Putamen (tissue), 1 donor: ENCODE measurements at places on chromosomes 2 and 18.
A peak's percentile ranks its signal among the peaks of the same experiment; 100 is the strongest.

GRCh38 chr2:48210189-48210588 is 303.9 kb upstream of the FBXO11 start:
- no peak for DNase-seq

GRCh38 chr18:51621864-51622160 is 424.3 kb upstream of the MEX3C start:
- DNase-seq, result no peak

DNA sequence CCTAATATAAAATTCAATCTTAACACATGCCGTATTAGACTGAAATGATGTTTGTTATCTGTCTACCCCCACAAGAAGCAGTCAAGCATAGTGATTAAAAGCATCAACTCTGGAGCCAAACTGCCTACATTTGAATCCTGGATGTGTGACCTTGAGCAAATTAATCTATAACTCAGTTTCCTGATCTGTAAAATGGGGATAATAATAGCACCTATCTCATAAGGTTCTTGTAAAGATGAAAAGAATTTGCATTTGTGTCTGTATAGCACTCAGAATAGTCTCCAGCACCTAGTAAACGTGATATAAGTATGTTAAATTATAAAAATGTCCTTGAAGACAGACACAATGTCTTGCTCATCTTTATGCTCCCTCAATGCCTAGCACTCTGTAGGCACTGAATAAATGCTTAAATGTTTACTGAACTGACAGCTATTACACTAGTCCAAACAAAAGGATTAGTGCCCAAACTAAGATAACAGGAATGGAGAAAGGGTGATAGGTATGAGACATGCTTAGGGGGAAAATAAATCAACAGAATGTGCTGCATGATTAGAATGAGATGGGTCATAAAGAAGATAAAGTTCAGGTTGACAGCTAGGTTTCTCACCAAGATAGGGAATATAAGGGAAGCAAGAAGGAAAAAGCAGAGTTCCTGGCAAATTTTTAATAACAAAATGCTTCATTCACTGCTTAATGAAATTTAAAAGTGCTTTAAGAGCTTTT is 180.6 kb downstream of the ATAD2B start:
- DNase-seq, result no peak

GRCh38 chr2:240462073-240462706 is 26.7 kb downstream of the GPC1 start:
- DNase-seq, result no peak

- no peak for DNase-seq
Observed at GRCh38 chr2:20467789-20468548, 21.1 kb downstream of the RHOB start.

- DNase-seq, result no peak
Observed at GRCh38 chr2:151721161-151721560, 13.1 kb downstream of the NEB start.

DNA sequence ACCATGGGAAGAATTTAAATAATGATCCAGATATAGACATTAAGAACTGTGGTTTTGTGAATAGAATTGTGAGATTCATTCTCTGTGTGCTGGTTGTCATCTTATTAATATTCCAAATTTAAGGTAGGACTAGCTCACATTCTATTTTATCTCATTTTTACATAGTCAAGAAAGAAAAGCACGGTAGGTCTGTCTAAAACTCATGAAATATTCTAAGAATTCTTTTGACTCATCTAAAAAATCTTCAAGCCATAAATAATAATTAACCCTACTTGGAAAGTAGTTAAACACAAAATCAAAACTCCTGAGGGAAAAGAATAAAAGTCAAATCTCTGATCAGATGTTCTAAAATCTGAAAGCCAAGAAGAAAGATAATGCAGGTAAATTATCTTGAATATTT is 388.8 kb upstream of the CHAC2 start:
- no peak for DNase-seq

- DNase-seq, result no peak
Observed at GRCh38 chr2:29535188-29535587, 386.2 kb downstream of the ALK start.

DNA sequence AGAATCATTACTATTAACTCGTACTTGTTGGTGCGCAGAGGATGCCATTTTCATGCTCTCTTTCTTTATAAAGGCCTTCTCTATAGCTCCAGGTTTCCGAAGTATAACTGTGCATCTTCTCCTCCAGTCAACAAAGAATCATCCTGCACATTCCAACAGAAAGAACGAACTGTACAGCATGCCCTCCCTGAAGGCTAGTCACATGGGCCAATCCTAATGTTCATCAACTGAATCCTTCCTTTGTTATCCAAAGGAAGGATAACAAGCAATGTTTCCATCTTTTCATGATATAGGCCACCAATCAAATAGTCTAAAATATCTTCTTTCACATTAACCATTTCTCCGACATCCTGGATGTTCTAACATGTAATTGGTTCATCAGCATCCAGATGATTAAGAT is 66.9 kb upstream of the LDLRAD4 start:
- no peak for DNase-seq

DNA sequence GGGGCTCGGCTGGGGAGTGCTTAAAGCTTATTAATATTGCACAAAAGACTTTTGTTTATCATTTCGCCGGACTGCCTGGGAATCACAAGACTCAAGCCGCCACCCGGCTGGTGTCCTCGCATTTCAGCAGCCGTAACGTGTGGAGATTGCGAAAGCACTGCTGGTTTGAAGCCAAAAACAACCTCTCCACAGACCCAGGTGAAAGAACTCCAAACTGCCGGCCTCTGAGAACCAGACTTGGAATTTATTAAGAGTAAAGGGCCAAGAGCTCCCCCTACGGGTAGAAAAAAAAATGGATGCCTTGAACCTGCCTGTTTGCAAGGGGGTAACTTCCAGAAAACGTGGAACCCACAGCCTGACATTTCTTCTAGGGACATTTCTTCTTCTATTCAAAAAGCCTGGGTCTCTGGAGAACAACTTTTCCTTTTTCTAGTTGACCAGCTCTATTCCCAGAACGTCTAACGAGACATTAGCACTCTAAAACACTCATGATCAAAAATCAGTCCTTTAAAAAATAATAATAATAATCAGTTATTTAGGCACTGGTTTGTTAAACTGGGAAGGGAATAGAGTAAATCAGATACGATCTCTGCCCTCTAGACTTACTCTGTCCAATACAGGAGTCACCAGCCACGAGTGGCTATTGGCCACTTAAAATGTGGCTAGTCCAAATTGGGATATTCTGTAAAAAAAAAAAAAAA is 216.3 kb downstream of the C1D start:
- DNase-seq, result peak; percentile 53

GRCh38 chr2:197873293-197873701 is 68.9 kb downstream of the PLCL1 start:
- DNase-seq, result peak; percentile 15

GRCh38 chr2:85106489-85107180 is 26.6 kb upstream of the TCF7L1 start:
- no peak for DNase-seq

DNA sequence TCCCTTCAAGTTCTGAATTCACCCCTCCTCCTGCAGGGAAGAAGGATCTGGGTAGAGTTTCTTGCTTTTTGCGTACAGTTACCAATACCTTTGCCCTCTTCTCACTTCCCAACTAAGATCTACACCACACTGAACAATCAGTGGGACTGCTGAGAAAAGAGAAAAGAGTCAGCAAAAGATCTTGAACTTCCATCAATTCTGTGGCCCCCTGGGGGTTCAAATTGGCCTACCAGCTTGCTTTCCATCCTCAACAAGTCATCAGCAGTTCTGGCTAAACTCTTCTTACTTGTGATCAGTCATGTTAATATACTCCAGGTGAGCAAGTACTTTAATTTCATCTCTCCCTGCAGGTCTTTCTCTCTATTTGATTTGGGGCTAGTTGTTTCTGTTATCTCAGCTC is 739.3 kb upstream of the LRRTM4 start:
- DNase-seq, result no peak

DNA sequence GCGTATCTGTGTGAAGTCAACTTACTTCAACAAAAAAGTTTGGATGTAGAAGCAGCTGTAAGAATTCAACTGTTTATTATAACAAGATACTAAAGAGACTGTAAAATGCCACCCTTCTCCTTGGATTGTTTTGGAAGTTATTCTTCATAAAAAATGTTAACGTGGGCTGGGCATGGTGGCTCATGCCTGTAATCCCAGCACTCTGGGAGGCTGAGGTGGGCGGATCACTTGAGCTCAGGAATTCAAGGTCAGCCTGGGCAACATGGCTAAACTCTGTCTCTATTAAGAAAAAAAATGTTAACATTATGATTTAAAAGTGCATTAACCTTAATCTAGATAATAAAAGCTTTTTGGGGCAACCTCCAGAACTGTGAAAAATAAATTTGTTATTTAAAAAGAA is 7.7 kb downstream of the CIAO1 start:
- DNase-seq, result no peak

DNA sequence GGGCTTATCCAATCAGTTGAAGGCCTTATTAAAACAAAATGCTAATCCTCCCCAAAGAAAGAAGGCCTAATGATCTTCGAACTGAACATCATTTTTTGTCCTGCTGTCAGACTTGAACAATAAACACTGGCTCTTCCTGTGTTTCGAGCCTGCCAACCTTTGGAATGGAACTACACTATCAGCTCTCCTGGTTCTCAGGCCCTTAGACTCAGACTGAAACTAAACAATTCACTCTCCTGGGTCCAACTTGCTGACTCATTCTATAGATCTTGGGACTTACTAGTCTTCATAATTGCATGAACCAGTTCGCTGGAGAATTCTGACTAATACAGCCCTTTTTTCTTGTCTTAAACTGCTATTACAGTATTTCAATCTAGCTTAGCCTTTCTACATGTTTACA is 235.2 kb downstream of the LNPK start:
- DNase-seq, result no peak

DNA sequence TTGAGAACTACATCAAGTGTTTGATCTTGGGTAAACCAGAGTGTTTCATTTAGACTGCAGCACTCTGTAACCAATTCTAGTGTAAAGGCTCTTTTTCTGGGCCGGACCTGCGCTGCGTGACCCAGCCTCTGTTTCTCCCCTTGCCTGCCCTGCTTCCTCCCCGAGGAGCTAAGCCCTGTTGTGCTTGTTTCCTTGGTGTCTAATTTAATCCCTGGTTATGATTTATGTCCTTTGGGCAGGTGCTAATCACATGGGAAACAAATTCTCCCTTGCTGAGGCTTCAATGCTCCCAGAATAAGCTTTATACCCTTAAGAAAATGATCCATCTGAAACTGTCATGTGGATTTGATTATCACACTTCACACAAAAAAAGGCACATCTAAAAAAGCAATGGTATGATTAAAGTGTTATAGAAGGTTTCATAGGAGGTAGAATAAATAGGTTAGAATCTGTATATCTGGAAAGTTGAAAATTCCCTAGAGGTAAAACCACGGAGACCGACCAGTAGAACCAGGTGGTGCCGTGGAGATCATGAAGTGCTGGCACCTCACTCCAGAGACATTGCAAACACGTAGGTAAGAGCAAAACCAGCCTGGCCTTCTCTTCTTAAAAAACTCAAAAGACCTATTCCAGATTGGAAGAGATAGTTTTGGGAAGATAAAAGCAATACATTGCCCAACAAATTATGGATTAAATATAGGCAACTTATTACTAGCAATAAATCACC is 31.0 kb upstream of the SLC9A2 start:
- no peak for DNase-seq

DNA sequence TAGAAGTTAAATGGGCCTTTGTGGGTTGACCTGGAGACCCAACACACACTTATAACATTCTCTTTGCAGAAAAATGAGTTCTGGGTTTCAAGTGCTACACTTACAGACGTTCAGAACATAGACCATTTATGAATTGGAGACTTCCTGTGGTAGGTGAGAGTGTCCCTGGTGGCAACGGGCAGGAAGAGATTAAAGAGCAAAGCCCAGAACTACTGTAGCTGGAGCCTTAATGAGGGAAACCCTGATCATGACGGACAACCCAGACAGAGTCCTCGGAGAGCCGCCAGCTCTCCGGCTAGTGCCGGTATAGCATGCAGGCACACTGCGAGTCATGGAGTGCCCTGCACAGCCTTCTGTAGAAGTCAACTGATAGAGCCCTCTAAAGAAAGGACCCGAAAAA is 44.5 kb upstream of the RMDN2 start:
- DNase-seq, result no peak

GRCh38 chr2:208708486-208708885 is 301.9 kb downstream of the PTH2R start:
- no peak for DNase-seq

DNA sequence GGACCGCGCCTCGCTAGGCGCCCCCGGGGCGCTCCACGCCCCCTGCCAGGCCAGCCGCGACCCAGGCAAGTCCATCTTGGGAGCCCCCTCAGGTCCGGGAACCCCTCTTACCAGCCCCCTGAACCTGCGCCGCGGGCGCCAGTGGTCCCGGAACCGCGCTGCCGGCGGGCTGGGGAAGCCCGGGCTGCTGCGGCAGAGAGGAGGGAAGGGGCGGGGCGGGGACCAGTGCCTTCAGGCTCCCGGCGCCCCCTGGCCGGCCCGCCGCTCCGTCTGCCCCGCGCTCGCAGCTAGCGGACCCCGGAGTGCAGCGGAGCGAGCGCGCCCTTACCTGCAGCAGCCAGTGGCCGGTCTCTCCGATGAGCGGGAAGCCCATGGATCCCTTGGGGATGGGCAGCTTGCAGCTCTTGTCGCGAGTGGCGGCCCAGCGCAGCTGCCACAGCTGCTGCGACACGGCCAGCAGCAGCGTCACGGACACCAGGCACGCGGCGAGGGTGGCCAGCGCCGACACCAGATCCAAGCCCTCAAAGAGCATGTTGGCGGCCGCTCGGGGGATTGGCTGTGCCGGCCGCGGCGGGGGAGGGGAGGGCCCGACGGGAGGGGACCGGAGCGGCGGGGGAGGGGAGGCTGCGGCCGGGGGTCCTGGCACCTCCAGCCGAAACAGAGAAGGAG is at the start of gene CYP26B1:
Gene CYP26B1 (minus strand): TSS at position 560 of the 669 bp plus-strand sequence. CDS start 28 bp downstream, at position 532.
- DNase-seq, result no peak

GRCh38 chr18:48831802-48832201 is 119.0 kb downstream of the SMAD7 start:
- DNase-seq, result no peak

GRCh38 chr2:156465573-156465972 is 29.4 kb downstream of the GPD2 start:
- no peak for DNase-seq

- no peak for DNase-seq
Observed at GRCh38 chr2:226860087-226860486, 24.2 kb downstream of the RHBDD1 start.

DNA sequence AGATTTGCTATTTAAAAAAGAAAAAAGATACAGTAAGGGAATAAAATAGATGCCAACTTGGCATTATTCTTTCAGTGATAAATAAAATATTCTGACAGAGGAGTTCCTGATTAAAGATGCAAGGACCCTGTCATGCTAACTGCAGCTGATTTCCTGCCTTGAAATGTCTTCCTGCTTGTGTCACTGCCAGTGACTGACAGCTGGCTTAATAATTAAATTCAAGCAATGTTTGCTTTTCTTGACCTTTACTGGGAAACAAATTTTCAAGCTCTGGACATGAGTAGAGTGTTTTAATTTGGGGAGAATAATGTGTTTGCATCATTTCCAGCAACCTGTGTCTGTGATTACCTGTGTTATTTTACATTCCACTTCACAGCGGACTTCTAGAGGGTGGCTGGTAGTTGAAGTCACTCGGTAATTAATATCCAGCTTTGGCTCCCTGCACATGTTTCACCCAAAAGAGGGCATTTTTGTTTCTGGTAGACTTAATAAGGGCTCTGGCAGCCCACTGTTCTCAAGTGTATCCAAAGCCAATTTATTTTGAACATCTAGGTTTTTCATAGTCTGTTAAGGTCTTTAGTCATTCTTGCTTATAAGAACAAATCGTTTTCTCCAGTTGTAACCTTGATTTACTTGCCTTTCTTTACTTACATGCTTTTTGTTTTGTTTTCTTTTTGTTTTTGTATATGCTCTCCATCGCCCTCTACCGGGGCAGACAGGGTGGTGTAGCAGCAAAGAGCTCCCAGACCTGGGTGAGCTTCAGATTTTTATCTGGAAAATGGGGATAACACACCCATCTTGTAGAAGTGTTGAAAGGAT is 48.5 kb upstream of the PROKR1 start:
- DNase-seq, result no peak
